ENCODE measurements at places on chromosomes 6 and 20. TPM values are rescaled to one million over a fixed set of nuclear protein-coding genes. Genes with fewer than 3 reads are reported as not detected.

- H3K27ac ChIP-seq, result no peak overlapping the region
- H3K36me3 ChIP-seq, result no peaks in the 10 kb centered on the region
- H3K27me3 ChIP-seq, result no peaks in the 10 kb centered on the region
- H3K4me3 ChIP-seq, result no peak overlapping the region
- no peak for DNase-seq
Measured at GRCh38 chr6:121666814-121667213, 231.4 kb downstream of the GJA1 start.

GRCh38 chr6:68038815-68039408 lies 596.2 kb upstream of the ADGRB3 start:
- H3K36me3 ChIP-seq, result no peaks in the 10 kb centered on the region
- H3K4me3 ChIP-seq, result no peak overlapping the region
- no peaks in the 10 kb centered on the region for H3K4me1 ChIP-seq
- DNase-seq, result no peak
- H3K27ac ChIP-seq, result no peak overlapping the region
- no peaks in the 10 kb centered on the region for H3K27me3 ChIP-seq

- no peak overlapping the region for H3K4me3 ChIP-seq
- H3K27ac ChIP-seq, result no peak overlapping the region
- H3K36me3 ChIP-seq, result no peaks in the 10 kb centered on the region
- DNase-seq, result peak; percentile 61
- peaks cover 7% of the 10 kb centered on the region for H3K4me1 ChIP-seq
Measured at GRCh38 chr6:148758492-148758891, 11.7 kb downstream of the UST start.

DNA sequence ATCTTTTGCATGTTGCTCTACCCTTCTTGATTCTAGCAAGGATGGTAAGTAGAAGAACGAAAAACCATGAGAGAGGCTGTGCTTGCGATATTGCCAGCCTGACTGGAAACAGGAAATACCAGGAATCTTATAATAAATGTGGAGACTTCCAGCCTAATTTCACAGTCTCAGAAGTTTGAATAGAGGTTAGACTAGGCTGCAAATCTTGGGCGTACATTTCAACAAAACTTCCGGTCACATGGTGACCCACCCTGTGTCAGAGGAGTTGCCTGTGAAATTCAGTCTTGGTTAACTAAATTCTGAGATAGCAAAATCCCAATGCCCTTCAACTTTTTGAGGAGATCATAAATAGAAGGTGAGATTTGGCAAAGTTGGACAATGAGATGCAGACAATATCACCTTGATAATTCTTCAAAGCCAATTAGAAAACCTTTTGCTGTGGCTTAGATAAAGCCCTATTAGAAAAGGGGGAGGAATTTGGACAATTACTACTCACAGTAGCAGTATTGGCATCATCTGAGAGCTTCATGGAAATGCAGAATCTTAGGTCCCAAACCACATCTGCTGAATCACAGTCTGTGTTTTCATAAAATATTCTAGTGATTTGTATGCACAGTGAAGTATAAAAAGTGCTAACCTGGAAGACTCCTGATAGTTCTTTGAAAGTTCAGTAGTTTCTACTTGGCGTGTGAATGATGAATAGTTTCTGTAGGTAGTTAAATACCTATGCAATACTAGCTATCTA lies 262.0 kb upstream of the JAG1 start:
- DNase-seq, result no peak
- H3K4me1 ChIP-seq, result no peaks in the 10 kb centered on the region
- H3K27me3 ChIP-seq, result no peaks in the 10 kb centered on the region
- no peak overlapping the region for H3K4me3 ChIP-seq
- no peaks in the 10 kb centered on the region for H3K36me3 ChIP-seq

The MYL9 gene
- total RNA-seq, result 2,086 TPM

DNA sequence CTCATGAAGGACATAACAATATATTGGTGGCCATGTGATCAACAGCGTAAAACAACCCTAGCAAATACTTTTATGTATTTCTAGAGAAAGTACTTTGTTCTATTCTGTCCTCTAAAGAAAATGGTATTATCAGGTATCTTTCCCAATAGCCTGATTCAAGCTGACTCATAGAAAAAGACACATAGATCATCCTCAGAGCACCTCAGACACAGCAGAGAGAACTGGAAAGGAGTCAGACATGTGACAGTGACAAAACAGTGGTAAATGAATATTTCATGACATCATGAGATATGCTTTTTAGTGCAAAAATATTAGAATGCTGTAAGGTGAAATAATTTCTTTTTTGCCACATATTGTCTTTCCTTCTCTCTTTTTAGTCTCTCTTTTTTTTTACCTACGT lies 1355.0 kb upstream of the MAP3K7 start:
- H3K27me3 ChIP-seq, result no peaks in the 10 kb centered on the region
- no peaks in the 10 kb centered on the region for H3K4me1 ChIP-seq
- no peaks in the 10 kb centered on the region for H3K36me3 ChIP-seq
- no peak overlapping the region for H3K27ac ChIP-seq
- DNase-seq, result no peak
- no peak overlapping the region for H3K4me3 ChIP-seq

- H3K36me3 ChIP-seq, result no peaks in the 10 kb centered on the region
- no peak overlapping the region for H3K27ac ChIP-seq
- no peaks in the 10 kb centered on the region for H3K4me1 ChIP-seq
- no peak overlapping the region for H3K4me3 ChIP-seq
Measured at GRCh38 chr6:150846641-150847040, 18.9 kb upstream of the MTHFD1L start.

The GNRH2 gene
- total RNA-seq, result 0.49 TPM

The TRIM27 gene
- 56.0 TPM for total RNA-seq

- DNase-seq, result no peak
- H3K4me1 ChIP-seq, result no peaks in the 10 kb centered on the region
- H3K4me3 ChIP-seq, result no peak overlapping the region
- H3K36me3 ChIP-seq, result no peaks in the 10 kb centered on the region
- H3K27ac ChIP-seq, result no peak overlapping the region
Measured at GRCh38 chr20:39089029-39089428, 126.9 kb downstream of the DHX35 start.

The OPN5 gene
- total RNA-seq, result not detected

DNA sequence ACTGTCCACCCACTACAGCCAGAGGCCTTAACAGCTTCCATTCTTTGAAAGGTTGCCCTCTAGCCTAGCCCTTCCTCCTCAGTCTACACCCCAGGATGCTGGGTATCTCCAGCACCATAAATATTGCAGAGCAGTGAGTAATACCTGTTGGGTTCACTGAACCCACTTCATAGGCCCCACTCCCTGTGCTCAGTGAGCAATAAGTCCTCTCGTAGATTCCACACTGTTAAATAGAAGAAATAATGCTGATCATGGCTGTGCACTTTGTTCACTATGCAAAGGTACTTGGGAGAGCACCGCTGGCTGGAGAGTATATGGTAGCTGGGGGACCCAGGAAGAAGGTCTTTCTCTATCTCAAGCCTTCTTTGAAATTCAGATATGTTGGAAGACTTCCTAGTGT lies 87.3 kb downstream of the RSPH3 start:
- no peaks in the 10 kb centered on the region for H3K4me1 ChIP-seq
- H3K36me3 ChIP-seq, result no peaks in the 10 kb centered on the region
- DNase-seq, result no peak
- no peak overlapping the region for H3K4me3 ChIP-seq
- no peaks in the 10 kb centered on the region for H3K27me3 ChIP-seq
- H3K27ac ChIP-seq, result no peak overlapping the region

The LTB gene
- total RNA-seq, result 3.6 TPM

- H3K4me1 ChIP-seq, result no peaks in the 10 kb centered on the region
- DNase-seq, result no peak
Measured at GRCh38 chr6:24223115-24223919, 97.3 kb downstream of the NRSN1 start.

GRCh38 chr6:149939909-149940671 lies 1.7 kb upstream of the ULBP2 start:
- H3K36me3 ChIP-seq, result no peaks in the 10 kb centered on the region
- H3K27me3 ChIP-seq, result no peaks in the 10 kb centered on the region
- H3K27ac ChIP-seq, result no peak overlapping the region
- DNase-seq, result no peak
- no peak overlapping the region for H3K4me3 ChIP-seq

- no peak overlapping the region for H3K4me3 ChIP-seq
- H3K36me3 ChIP-seq, result no peaks in the 10 kb centered on the region
- H3K27me3 ChIP-seq, result no peaks in the 10 kb centered on the region
- no peak overlapping the region for H3K27ac ChIP-seq
Measured at GRCh38 chr6:156269751-156270369, 507.3 kb upstream of the ARID1B start.

GRCh38 chr6:148200781-148201180 lies 141.9 kb upstream of the SASH1 start:
- no peaks in the 10 kb centered on the region for H3K4me1 ChIP-seq
- H3K27ac ChIP-seq, result no peak overlapping the region
- H3K36me3 ChIP-seq, result no peaks in the 10 kb centered on the region
- no peak overlapping the region for H3K4me3 ChIP-seq
- no peak for DNase-seq

The PRDM13 gene
- total RNA-seq, result not detected

The DEFB132 gene
- not detected for total RNA-seq

The SPATA25 gene
- total RNA-seq, result 8.6 TPM

The HCRTR2 gene
- total RNA-seq, result not detected

DNA sequence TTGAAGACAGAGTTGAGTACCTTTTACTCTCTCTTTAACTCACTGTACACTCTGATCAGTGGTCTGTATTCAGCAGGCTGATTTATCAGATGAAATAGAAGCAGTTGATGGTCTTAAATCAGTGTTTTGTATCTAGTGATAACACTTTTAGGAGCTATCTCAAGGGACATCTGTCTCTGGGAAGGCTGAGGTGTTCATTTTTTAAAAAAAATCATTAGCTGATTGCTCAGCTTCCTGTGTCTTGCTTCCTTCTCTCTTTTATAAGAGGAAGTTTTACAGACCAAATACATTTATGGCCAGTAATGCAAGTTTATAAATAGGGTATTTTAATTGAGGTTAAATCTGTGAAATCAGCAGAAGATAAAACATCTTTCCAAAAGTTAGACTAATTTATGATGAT lies 12.0 kb upstream of the CCDC170 start:
- no peak overlapping the region for H3K27ac ChIP-seq
- H3K36me3 ChIP-seq, result no peaks in the 10 kb centered on the region
- no peak overlapping the region for H3K4me3 ChIP-seq
- no peak for DNase-seq
- H3K27me3 ChIP-seq, result no peaks in the 10 kb centered on the region

The LBP gene
- total RNA-seq, result 2.7 TPM

DNA sequence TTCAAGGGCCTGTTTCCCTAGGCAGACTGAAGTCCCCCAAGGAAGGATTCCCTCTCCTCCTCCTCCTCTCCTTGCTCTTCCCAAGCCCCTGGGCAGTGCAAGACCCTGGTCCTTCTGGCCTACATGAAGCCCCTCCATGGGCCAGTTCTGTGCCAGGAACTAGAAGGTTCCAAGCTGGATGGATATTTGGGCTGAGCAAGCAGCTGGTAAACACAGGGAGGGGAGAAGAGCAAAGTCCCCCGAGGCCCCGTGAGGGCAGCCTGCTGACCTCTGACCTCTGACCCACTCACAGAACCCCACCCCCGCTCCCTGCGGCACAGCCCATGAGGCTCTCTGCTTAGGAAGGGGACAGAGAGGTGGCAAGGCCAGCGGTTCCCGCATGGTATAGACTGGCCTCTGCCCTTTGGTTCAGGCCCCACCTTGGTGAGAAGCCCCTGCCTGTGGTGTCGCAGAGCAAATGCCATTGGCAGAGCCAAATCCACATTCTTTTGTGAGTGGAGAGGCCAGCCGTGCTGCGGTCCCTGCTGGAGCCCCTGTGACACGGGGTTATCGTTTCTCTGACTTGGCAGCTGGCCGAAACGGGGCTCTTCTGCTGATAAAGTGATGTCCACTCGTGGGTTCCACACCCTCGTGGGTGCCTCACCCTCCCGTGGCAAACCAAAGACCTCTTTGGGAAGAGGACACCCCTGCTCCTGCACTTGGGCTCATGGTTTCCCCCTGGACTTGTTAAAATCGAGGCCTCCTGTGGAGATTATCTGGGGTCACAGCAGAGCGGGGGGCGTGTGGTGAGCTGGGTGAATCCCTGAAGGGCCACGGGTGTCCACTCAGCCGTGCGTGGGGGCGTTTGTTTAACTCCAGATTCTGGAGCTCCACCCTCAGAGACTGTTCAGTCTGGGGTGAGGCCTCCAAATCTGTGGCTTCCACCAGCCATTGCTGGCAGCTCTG lies 2.1 kb upstream of the CHRNA4 start:
- no peak for DNase-seq
- no peaks in the 10 kb centered on the region for H3K4me1 ChIP-seq
- H3K36me3 ChIP-seq, result no peaks in the 10 kb centered on the region
- H3K27ac ChIP-seq, result no peak overlapping the region
- no peaks in the 10 kb centered on the region for H3K27me3 ChIP-seq

- no peak for DNase-seq
- no peaks in the 10 kb centered on the region for H3K36me3 ChIP-seq
- no peaks in the 10 kb centered on the region for H3K4me1 ChIP-seq
- no peaks in the 10 kb centered on the region for H3K27me3 ChIP-seq
- H3K27ac ChIP-seq, result no peak overlapping the region
Measured at GRCh38 chr6:16595514-16596120, 165.6 kb downstream of the ATXN1 start.

The EIF2S2 gene
- total RNA-seq, result 37.1 TPM

GRCh38 chr20:21570285-21570992 lies 56.6 kb upstream of the NKX2-2 start:
- no peaks in the 10 kb centered on the region for H3K4me1 ChIP-seq
- H3K36me3 ChIP-seq, result no peaks in the 10 kb centered on the region
- no peak overlapping the region for H3K27ac ChIP-seq
- H3K27me3 ChIP-seq, result no peaks in the 10 kb centered on the region

The TFAP2D gene
- total RNA-seq, result not detected

- DNase-seq, result no peak
- H3K27ac ChIP-seq, result no peak overlapping the region
- H3K4me3 ChIP-seq, result no peak overlapping the region
- no peaks in the 10 kb centered on the region for H3K36me3 ChIP-seq
Measured at GRCh38 chr6:64103480-64103879, 467.9 kb downstream of the PHF3 start.

DNA sequence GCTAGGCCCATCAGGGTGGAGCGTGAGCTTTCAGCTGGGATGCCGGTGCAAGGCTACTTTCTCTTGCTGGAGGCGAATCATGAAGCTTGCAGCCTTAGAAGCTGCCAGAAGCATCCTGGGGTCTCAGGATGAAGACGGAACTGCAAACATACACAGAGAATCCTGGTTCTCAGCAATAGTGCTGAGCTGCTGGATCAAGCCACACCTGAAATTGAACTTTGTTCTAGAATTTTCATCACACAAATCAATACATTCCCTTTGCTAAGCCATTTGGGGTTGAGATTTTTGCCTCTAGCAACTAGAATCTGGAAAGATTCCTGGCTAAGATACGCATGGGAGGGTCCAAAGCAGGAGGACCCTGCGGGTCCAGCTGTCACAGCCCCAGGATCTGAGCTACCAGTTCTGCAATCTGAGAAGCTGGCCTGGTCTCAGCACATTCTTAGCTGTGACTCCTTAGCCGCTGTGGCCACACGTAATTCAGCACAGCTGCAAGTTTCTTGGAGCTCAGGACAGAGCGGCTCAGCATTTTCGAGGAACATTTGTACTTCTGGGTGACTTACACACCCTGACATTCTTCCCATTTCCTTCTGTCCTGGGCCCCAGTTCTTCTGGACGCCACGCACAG lies 6.6 kb upstream of the ARFGAP1 start:
- no peak for DNase-seq
- no peak overlapping the region for H3K4me3 ChIP-seq

Data from aorta (tissue), 5 donors.